ENCODE measurements at places on chromosomes 11 and 22.
A peak's percentile ranks its signal among the peaks of the same experiment; 100 is the strongest.

GRCh38 chr22:50600967-50601668 lies 525 bp downstream of the MAPK8IP2 start:
- DNase-seq: no peak

GRCh38 chr11:6927030-6927617 lies 898 bp downstream of the ZNF215 start:
- DNase-seq: no peak

DNA sequence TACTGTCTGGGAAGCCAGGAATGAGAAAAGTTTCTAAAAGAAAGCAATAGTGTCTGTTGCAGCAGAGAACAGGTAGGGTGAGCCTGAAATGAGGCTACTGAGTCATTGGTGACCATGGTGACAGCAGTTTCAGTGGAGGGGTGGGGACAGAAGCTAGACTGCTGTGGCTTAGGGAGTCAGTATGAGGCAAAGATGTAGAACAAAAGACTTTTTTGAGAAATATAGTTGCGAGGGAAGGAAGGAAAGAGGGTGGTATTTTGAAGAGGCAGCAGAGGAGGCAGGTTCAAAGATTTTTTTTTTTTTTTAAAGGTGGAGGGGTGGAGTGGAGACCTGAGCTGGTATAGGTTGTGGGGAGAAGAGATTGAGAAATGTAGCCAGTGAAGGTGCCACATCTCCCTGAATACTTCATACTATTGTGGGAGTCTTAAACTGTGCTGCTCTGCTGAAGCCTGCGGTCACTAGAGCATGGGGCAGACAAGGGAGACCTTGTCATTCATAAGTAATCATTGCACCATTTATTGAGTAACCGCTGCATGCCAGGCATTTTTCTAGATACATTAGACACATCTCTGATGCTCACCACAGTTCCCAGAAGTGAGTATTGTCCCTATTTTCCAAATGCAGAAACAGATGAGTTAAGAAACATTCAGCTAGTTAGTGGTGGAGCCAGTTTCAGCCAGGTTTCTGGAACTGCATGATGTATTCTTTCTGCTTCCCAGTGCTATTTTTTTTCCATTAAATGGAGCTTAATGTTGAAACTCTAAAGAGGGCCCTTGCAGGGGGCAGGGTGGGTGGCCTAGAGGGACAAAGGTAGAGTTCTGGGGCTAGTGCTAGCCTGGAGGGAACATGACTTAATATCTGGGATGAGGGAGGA lies 49.9 kb downstream of the STIM1 start:
- peak; percentile 5 for DNase-seq

- peak; percentile 34 for DNase-seq
These were observed at the start of gene PTPRJ for GRCh38 chr11:47980088-47980906. Gene PTPRJ, plus strand, starts transcription at chr11:47980559. Its CDS starts 354 bp downstream, at chr11:47980913.

Data from activated naive CD4-positive, alpha-beta T cell (primary cell).